ENCODE measurements at places on chromosomes 6 and 20. TPM values are rescaled to one million over a fixed set of nuclear protein-coding genes. Genes with fewer than 3 reads are reported as not detected.

- H3K4me1 ChIP-seq = no peaks in the 10 kb centered on the region
- no peaks in the 10 kb centered on the region for H3K27me3 ChIP-seq
- H3K36me3 ChIP-seq = no peaks in the 10 kb centered on the region
- no peak overlapping the region for H3K27ac ChIP-seq
- no peak overlapping the region for H3K4me3 ChIP-seq
These were observed 29.3 kb downstream of the FOXF2 start for GRCh38 chr6:1418471-1419191.

DNA sequence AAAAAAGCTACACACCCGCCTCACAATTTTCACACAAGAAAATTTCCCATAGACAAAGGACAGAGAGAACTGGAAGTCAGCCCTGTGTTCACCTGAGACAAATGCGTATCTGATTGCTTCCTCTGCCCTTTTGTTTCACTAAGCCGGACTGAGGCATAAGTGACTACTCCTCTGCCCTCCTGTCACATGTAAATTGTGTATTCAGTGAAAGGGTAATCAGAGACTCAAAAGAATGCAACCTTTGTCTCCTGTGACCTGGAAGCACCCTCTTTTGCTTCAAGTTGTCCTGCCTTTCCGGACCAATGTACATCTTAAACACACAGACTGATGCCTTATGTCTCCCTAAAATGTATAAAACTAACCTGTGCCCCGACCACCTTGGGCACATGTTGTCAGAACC is 483.8 kb upstream of the EYS start:
- no peaks in the 10 kb centered on the region for H3K36me3 ChIP-seq
- H3K4me3 ChIP-seq = no peak overlapping the region
- H3K27me3 ChIP-seq = no peaks in the 10 kb centered on the region

Gene AGER
- 0.94 TPM for total RNA-seq

GRCh38 chr6:138493413-138493812 is 5.9 kb downstream of the NHSL1 start:
- peaks cover 4% of the 10 kb centered on the region for H3K36me3 ChIP-seq
- H3K27me3 ChIP-seq = no peaks in the 10 kb centered on the region
- no peak overlapping the region for H3K4me3 ChIP-seq
- H3K27ac ChIP-seq = peak overlapping the region; percentile 21

- H3K27me3 ChIP-seq = no peaks in the 10 kb centered on the region
- H3K36me3 ChIP-seq = no peaks in the 10 kb centered on the region
- H3K27ac ChIP-seq = no peak overlapping the region
- no peak overlapping the region for H3K4me3 ChIP-seq
- no peak for DNase-seq
These were observed 18.5 kb upstream of the DCBLD1 start for GRCh38 chr6:117463762-117464665.

GRCh38 chr20:38304845-38305447 is 990 bp downstream of the BPI start:
- no peaks in the 10 kb centered on the region for H3K36me3 ChIP-seq
- no peak overlapping the region for H3K4me3 ChIP-seq
- H3K27ac ChIP-seq = no peak overlapping the region

Gene IL17F
- total RNA-seq = not detected

DNA sequence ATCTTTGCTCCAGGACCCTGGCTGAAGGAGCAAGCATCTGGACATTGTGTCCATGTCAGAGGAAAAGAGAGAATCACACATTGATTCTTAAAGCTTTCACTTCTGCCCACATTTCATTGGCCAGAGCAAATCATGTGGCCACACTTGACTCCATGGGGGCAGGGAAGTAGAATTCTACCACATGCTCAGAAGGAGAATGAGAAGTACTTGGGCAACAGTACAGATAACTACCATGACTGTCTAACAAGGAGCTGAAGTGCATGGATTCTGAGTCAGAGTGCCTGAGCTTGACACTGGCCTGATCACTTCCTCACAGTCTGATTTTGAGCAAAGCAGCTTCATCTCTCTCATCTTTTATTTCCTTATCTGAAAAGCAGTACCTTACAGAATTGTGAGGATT is 38.6 kb downstream of the GHRH start:
- no peak overlapping the region for H3K4me3 ChIP-seq
- peaks cover 42% of the 10 kb centered on the region for H3K36me3 ChIP-seq
- peaks cover 28% of the 10 kb centered on the region for H3K4me1 ChIP-seq
- no peak overlapping the region for H3K27ac ChIP-seq
- no peaks in the 10 kb centered on the region for H3K27me3 ChIP-seq

DNA sequence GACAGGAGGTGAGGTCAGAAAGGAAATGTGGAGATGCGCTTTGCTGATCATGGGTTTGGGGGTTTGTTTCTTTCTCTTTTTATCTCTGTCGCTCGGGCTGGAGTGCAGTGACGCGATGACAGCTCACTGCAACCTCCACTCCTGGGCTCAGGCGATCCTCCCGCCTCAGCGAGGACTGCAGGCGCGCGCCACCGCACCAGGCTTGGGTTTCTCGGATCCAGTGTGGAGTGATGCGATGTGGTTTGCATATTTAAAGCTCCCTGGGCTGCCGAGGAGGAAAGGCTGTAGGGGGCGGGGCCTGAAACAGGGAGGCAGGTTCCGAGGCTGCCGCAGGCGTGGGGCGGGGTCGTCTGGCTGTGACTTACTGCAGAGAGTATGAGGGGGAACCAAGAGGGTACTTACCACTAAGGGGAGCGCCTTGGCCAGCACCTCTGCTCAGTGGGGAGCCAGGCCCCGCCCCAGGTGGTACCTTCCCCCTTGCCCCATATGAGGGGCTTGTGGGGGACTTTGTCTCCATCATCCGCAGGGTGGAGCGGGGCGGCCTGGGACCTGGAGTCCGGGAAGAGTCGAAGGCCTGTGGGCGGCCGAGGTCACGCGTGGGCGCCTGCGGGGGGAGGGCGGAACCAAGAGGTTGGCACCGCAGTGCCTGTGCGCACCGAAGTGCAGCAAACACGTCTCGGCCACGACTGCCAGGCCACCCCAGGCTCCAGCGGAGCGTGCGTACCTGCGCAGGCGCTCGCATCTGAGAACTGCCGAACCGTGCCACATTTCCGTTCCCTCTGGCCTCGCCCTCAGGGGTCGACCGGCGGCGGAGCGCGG is 12.7 kb upstream of the BAK1 start:
- H3K27me3 ChIP-seq = no peaks in the 10 kb centered on the region
- H3K4me1 ChIP-seq = peaks cover 45% of the 10 kb centered on the region
- no peak overlapping the region for H3K27ac ChIP-seq
- H3K36me3 ChIP-seq = no peaks in the 10 kb centered on the region
- H3K4me3 ChIP-seq = peak overlapping the region; percentile 16

DNA sequence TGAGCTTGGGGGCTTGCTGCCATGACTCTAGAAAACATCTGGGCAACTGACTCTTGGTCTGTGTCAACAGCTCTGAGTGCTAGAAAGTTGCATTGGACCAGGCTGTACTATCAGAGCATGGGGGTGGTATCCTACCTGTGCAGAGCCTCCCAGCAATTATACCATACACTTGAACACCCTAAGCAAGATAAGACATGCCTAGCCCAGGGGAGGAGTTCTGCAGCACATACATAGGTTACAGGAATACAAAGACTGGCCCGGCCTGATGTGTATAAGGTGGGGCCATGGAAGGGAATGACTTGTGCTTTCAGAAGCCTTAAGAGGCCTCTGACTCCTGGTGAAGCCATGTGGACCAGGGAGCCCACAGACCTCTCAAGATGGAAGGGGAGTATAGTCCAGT is 11.4 kb upstream of the MOCS1 start:
- no peaks in the 10 kb centered on the region for H3K27me3 ChIP-seq
- no peak for DNase-seq
- no peak overlapping the region for H3K4me3 ChIP-seq
- no peaks in the 10 kb centered on the region for H3K4me1 ChIP-seq
- H3K36me3 ChIP-seq = no peaks in the 10 kb centered on the region

- no peaks in the 10 kb centered on the region for H3K4me1 ChIP-seq
- DNase-seq = no peak
- H3K4me3 ChIP-seq = no peak overlapping the region
- no peak overlapping the region for H3K27ac ChIP-seq
These were observed 222.5 kb upstream of the SPTLC3 start for GRCh38 chr20:12786276-12786675.

- H3K27me3 ChIP-seq = no peaks in the 10 kb centered on the region
- H3K4me1 ChIP-seq = peaks cover 75% of the 10 kb centered on the region
- peaks cover 48% of the 10 kb centered on the region for H3K36me3 ChIP-seq
- H3K4me3 ChIP-seq = no peak overlapping the region
- DNase-seq = no peak
These were observed 36.2 kb downstream of the JAG1 start for GRCh38 chr20:10637563-10637962.

- no peaks in the 10 kb centered on the region for H3K36me3 ChIP-seq
- no peak for DNase-seq
- no peaks in the 10 kb centered on the region for H3K27me3 ChIP-seq
- no peaks in the 10 kb centered on the region for H3K4me1 ChIP-seq
- no peak overlapping the region for H3K27ac ChIP-seq
These were observed 447.0 kb upstream of the CDH4 start for GRCh38 chr20:60804918-60805630.

GRCh38 chr6:19866173-19866984 is 29.2 kb downstream of the ID4 start:
- H3K4me1 ChIP-seq = no peaks in the 10 kb centered on the region
- H3K27me3 ChIP-seq = no peaks in the 10 kb centered on the region
- H3K27ac ChIP-seq = no peak overlapping the region
- DNase-seq = no peak
- H3K4me3 ChIP-seq = no peak overlapping the region
- no peaks in the 10 kb centered on the region for H3K36me3 ChIP-seq

GRCh38 chr6:33634946-33635345 is 13.8 kb downstream of the ITPR3 start:
- H3K36me3 ChIP-seq = no peaks in the 10 kb centered on the region
- no peak overlapping the region for H3K27ac ChIP-seq
- no peaks in the 10 kb centered on the region for H3K4me1 ChIP-seq
- no peak overlapping the region for H3K4me3 ChIP-seq
- no peaks in the 10 kb centered on the region for H3K27me3 ChIP-seq

Gene KCNK16
- not detected for total RNA-seq

DNA sequence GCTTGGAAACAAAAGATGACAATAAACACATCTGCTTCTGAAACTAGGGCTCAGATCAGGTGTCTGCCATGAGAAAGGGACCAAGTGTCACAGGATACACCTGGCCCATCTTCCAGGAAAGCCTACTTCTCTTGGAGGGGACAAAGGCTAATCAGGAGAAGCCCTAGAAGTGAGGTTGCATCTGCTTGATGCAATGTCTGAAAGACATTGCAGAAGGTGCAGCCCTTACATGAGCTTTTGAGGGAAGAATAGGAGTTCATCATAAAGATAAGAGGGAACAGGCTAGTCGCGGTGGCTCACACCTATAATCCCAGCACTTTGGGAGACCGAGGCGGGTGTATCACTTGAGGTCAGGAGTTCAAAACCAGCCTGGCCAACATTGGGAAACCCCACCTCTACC is 2.5 kb upstream of the BTN1A1 start:
- no peaks in the 10 kb centered on the region for H3K36me3 ChIP-seq
- H3K27ac ChIP-seq = no peak overlapping the region
- peaks cover 6% of the 10 kb centered on the region for H3K27me3 ChIP-seq
- DNase-seq = no peak
- peaks cover 11% of the 10 kb centered on the region for H3K4me1 ChIP-seq
- H3K4me3 ChIP-seq = no peak overlapping the region

- H3K27me3 ChIP-seq = no peaks in the 10 kb centered on the region
- no peaks in the 10 kb centered on the region for H3K36me3 ChIP-seq
- H3K27ac ChIP-seq = peak overlapping the region; percentile 95
- H3K4me3 ChIP-seq = peak overlapping the region; percentile 75
- DNase-seq = no peak
- peaks cover 46% of the 10 kb centered on the region for H3K4me1 ChIP-seq
These were observed 1.1 kb downstream of the NT5DC1 start for GRCh38 chr6:116101790-116102189.

Gene BFSP1
- 0.51 TPM for total RNA-seq

GRCh38 chr20:9227896-9228615 is 159.2 kb downstream of the PLCB4 start:
- DNase-seq = no peak
- H3K4me1 ChIP-seq = no peaks in the 10 kb centered on the region
- H3K36me3 ChIP-seq = no peaks in the 10 kb centered on the region

Gene ENPP1
- total RNA-seq = 5.5 TPM

DNA sequence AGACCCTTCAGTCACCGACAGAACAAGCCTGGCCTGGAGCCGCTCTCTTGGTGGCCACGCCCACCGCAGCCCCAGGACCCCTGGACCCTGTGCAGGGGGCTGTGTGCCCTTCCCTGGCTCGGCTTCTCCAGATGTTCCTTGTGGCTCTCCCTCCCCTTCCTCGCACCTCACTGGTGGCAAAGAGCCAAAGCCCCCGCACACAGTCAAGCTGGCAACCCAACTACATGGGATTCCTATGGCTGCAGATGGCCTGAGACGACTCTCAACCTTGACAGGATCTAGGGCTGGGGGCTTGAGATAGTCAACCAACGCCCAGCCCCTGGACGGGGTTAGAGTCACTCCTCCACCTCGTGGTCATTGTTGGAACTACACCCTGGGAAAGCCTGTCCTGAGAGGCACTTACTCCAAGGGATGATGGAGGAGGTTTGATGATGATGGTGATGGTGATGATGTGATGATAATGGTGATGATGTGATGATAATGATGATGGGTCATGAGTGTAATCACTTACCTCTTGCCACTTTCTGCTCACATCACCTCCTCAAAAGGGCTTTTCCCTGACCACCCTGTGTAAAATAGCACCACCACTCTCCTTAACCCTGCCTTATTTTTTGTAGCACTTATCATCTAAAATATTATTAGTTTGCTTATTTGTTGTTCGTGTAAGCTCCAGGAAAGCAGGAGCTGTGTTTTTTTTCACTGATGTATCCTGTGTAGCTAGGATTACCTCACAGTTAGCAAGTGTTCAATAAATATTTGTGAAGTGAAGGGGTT is 278.4 kb downstream of the LRFN2 start:
- no peaks in the 10 kb centered on the region for H3K27me3 ChIP-seq
- H3K36me3 ChIP-seq = no peaks in the 10 kb centered on the region
- H3K27ac ChIP-seq = no peak overlapping the region
- no peak for DNase-seq
- H3K4me3 ChIP-seq = no peak overlapping the region

Gene ERVFRD-1
- not detected for total RNA-seq

Gene DEFB124
- not detected for total RNA-seq

Gene PPIL6
- 9.1 TPM for total RNA-seq

- H3K4me1 ChIP-seq = no peaks in the 10 kb centered on the region
- no peaks in the 10 kb centered on the region for H3K27me3 ChIP-seq
- H3K27ac ChIP-seq = no peak overlapping the region
- DNase-seq = no peak
- H3K4me3 ChIP-seq = no peak overlapping the region
- no peaks in the 10 kb centered on the region for H3K36me3 ChIP-seq
These were observed 64.2 kb downstream of the DOK5 start for GRCh38 chr20:54539521-54540046.

DNA sequence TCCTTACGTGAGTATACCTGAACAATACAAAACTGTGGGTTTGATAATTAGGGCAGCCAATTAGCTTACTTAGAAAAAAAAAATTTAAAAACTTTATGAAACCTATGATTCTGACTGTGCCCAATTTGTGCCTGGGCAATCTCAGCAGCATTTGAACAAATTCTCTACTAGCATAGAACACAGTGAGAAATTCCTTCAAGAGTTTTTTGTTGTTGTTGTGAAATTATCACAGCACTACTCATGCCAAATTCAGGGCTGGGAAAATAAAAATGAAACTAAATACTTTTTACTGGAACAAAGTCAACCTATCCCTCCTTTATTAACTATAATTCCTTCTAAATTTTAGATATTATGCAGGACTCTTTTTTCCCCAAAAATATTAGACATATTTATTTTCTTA is 42.9 kb downstream of the POU3F2 start:
- H3K36me3 ChIP-seq = no peaks in the 10 kb centered on the region
- H3K27me3 ChIP-seq = no peaks in the 10 kb centered on the region
- DNase-seq = no peak
- H3K27ac ChIP-seq = no peak overlapping the region
- H3K4me1 ChIP-seq = no peaks in the 10 kb centered on the region

Gene TREML1
- not detected for total RNA-seq

Gene WFDC13
- not detected for total RNA-seq

Gene GOPC
- total RNA-seq = 20.8 TPM
